ENCODE measurements at places on chromosomes 2 and 18.
A peak's percentile ranks its signal among the peaks of the same experiment; 100 is the strongest.

DNA sequence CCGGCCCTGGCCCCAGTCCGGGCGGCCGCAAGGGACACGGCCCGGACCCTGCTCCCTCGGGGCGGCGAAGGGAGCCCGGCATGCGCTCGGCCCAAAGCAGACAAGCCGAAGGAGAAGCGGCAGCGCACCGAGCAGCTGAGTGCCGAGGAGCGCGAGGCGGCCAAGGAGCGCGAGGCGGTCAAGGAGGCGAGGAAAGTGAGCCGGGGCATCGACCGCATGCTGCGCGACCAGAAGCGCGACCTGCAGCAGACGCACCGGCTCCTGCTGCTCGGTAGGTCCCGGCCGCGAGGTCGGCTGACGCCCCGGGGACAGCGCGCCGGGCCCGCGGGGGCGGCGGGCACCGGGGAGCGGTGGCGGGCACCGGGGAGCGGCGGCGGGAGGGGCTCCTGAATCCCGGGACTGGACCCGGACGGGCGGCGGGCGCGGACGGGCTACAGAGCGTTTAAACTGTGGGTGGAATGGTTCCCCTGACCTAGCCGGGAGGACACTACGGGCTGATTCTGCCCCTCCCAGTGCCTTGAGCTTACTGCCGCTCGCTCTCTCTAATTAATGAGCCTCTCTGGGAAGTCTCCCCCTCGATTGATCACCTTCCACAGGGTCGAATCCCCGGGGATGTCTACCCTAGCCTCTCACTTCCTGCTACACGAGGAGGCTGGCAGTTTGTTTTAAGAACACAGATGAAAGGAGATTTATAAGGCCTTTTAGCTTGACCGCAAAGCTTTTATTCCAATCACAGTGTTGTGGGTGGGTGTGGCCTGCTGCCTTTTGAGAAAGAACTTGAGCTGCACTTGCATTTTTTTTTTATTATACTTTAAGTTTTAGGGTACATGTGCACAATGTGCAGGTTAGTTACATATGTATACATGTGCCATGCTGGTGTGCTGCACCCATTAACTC lies 853 bp downstream of the GNAL start:
- no peak for DNase-seq
- H3K4me3 ChIP-seq: no peak overlapping the region
- no peaks in the 10 kb centered on the region for H3K36me3 ChIP-seq

GRCh38 chr2:233006648-233007047 lies 6.4 kb downstream of the NGEF start:
- no peak for DNase-seq
- no peak overlapping the region for H3K4me3 ChIP-seq

GRCh38 chr2:205665791-205666190 lies 16.5 kb upstream of the NRP2 start:
- no peak overlapping the region for H3K4me3 ChIP-seq
- H3K27me3 ChIP-seq: no peaks in the 10 kb centered on the region
- no peak overlapping the region for H3K27ac ChIP-seq
- no peaks in the 10 kb centered on the region for H3K4me1 ChIP-seq

GRCh38 chr2:173652767-173653431 lies 298.2 kb downstream of the CDCA7 start:
- no peaks in the 10 kb centered on the region for H3K36me3 ChIP-seq
- no peak for DNase-seq
- H3K27me3 ChIP-seq: no peaks in the 10 kb centered on the region
- no peak overlapping the region for H3K27ac ChIP-seq
- H3K4me3 ChIP-seq: no peak overlapping the region

GRCh38 chr2:199955007-199955338 lies 318 bp downstream of the TYW5 start:
- DNase-seq: no peak
- no peaks in the 10 kb centered on the region for H3K27me3 ChIP-seq
- H3K27ac ChIP-seq: peak overlapping the region; percentile 79
- peaks cover 25% of the 10 kb centered on the region for H3K4me1 ChIP-seq
- H3K36me3 ChIP-seq: peaks cover 13% of the 10 kb centered on the region

Data from natural killer cell (primary cell).